ENCODE measurements at places on chromosomes 16 and 17.

GRCh38 chr17:6938637-6939036 is 57.2 kb upstream of the ALOX12 start:
- DNase-seq, result no peak

GRCh38 chr17:248337-249235 is 67.1 kb upstream of the DOC2B start:
- DNase-seq, result no peak

DNA sequence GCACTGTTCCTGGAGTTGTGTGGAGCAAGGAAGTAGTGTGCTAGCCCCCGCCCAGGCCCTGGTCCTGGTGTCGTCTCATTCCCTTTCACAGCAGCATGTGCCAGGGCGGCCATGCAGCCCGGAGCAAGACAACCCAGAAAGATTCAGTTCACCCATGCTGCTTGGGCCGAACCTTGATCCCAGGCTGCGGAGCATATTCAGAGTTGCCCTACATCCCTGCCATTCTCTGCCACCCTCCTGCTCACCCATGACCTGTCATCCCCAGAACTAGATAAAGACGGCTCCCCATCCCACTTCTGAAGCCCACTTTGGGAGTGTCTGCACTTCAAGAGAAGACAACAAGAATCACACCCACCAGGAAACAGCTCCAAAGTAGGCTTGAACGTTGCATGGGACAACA is 2452.5 kb downstream of the TP53TG3F start:
- DNase-seq, result no peak

GRCh38 chr17:45016823-45017222 is 34.6 kb downstream of the DCAKD start:
- no peak for DNase-seq

DNA sequence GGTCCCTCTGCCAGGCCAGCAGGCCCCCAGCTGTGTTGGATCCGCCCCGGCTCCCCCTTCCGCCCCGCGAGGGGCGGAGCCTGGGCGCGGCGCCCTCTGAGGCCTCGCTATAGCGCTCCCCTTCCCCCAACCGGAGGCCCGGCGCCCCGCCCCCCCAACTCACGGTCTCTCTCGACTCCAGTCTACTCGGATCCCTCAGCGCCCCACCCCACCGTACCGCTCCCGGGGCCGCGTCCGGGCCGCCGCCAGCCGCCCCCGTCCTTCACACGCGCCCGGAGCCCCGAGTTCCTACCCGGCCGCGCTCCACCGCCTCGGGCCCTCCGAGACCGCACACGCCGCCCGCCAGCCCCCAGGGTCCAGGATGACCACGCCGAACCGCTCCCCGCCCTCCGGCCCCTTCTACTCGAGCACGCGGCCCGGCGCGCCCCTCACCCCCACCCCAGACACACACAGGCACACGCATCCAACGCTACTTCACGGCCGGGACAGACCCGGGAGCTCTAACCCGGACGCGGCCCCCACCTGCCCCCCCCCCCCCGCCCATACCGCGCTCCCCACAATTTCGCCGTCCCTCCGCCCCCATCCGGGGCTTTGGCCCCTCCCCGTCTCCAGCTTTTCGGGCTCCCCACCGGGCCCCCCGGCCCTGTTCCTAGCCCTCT is 1.4 kb downstream of the PHF23 start:
- peak; percentile 40 for DNase-seq

DNA sequence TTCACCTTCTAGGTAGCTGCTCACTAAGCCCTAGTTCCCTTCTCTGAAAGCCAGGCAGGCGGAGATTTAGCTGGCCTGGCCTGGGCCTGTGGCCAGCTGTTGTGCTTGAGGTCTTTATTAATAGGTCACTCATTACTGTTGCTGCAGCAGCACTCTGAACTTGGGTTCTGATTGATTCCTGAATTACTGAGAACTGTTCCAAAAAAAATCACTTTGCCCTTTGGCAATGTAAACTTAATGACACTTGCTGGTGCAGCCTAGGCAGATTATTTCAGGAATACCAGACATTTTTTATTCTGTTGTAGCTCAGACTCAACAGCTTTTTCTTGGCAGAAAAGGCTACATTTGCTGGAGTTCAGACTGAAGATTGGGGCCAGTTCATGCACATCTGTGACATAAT is 2.7 kb downstream of the TOM1L1 start:
- DNase-seq, result no peak

DNA sequence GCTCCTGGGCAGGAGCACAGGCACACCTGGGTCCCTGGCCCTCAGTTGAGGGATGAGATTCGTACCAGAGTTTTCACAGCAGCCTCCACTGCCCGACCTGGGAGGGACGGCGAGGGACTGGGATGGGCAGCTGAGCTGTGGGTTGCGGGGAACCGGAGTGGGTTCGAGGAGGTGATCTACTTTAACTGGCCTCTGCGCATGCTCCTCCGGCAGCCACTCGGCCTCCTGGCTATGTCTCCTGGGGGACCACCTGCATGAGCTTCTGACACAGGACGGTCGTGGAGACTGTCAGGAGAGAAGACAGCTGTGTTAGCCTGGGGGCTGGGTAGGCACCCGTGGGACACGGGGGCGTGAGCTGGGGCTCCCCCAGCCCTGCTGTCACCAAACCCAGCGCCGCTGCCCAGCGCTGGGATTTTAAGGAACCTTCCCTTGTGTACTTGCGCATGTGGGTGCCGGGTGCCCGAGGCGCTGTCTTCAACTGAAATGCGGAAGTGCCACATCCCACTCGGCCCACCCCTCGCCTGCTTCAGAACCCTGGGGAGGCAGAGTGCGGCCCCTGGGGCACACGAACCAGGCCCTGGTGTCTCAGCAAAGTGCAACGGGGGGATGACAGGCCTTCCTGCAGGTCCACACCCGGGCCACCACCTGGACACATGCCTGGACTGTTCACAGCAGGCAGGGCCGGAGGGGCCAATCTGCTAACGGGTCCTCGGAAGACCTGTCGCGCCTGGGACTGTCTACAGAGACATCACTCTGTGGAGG is 36.4 kb downstream of the SLC7A5 start:
- no peak for DNase-seq

DNA sequence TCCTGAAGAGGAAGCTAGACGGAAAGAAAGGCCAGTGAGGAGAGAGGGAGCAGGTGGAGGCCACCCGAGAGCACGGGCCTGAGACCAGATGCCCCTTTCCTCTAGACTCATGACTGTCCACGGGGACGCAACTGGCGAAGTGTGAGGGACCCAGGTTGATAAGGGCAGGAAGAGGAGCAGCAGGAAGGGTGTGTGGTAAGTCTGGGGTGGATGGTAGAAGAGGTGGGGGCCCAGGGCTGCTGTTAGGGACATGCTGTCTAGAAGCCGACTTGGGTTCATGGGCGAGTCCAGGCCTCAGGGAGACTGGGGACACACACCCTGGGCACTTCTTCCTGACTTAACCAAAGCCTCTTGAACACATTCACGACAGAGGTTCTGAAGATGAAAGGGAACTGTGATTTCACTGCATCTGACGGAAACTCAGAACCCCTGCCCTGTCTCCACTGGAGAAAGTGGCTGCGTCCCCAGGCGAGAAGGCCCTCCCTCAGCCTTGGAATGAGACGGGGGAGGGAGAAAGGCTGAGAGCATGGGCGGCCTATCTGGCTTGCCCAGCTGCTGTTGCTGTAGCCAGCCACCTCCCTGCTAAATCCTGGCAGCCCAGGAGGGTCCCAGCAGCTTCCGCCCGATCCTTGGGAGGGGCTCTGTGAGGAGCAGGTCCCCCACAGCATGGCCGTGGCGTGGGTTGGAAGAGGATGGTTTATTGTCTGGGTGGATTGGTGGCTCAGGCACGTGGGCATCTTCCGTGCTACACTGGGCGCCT is 6.0 kb downstream of the HIC1 start:
- no peak for DNase-seq

All from NCI-H1417 (cell line).